Posterior vena cava (tissue), 2 donors: ENCODE measurements at places on chromosomes 6 and 20. TPM values are rescaled to one million over a fixed set of nuclear protein-coding genes. Genes with fewer than 3 reads are reported as not detected.

PCK1 gene
- 0.57 TPM for total RNA-seq

CLPSL2 gene
- total RNA-seq, result not detected

KIAA1755 gene
- 18.6 TPM for total RNA-seq

HLA-DPA1 gene
- total RNA-seq, result 44.4 TPM

APCDD1L gene
- total RNA-seq, result 0.88 TPM

SLC22A2 gene
- total RNA-seq, result 0.37 TPM

CDSN gene
- not detected for total RNA-seq

MOXD1 gene
- total RNA-seq, result 4.2 TPM

OR2B6 gene
- not detected for total RNA-seq

LTA gene
- total RNA-seq, result not detected

ZSWIM1 gene
- total RNA-seq, result 7.0 TPM

DNA sequence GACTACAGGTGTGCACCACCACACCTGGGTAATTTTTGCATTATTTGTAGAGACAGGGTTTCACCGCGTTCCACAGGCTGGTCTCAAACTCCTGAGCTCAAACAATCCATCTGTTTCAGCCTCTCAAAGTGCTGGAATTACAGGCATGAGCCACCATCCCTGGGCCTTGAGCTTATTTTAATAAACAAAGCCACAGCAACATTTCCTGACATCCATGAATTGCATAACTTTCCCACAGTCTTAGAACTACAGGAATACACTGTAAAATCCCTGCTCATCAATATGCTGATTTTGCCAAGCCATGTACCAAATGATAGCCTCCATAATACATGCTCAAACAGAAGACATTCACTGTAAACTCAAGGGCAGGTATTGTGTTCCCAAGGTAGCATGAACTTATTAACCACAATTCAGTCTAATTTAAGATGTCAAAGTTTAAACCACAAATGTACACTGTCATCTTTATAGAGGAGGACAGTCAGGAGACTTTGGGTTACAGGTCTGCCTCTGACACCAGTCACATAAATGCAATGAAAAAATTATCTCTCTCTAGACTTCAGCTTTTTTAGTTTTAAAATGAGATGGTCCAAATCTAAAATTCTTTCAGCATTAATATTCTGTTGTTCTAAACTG is 40.0 kb downstream of the NUDT3 start:
- no peak for DNase-seq

- no peak for DNase-seq
Observed at GRCh38 chr6:33911488-33911887, 107.7 kb upstream of the MLN start.

GRCh38 chr6:76472858-76473257 is 400.4 kb upstream of the IMPG1 start:
- no peak for DNase-seq

DNA sequence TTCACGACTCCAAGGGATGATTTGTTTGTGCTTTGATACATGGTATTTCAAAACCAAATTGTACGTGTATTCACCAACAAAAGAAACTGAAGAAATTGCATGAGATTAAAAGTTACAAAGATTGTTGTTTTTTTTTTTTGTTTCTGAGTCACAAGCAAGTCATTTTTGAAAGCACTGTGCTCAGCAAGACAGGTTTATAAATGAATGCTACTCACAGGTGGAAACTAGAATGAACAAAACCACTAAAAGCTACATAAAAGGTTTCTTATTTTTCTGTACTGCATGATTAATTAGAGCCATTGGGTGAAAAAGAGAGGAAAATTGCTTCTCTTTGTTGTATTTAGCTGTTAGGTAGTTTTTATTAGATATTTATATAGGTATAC is 90.2 kb upstream of the RIPOR2 start:
- DNase-seq, result no peak

DNA sequence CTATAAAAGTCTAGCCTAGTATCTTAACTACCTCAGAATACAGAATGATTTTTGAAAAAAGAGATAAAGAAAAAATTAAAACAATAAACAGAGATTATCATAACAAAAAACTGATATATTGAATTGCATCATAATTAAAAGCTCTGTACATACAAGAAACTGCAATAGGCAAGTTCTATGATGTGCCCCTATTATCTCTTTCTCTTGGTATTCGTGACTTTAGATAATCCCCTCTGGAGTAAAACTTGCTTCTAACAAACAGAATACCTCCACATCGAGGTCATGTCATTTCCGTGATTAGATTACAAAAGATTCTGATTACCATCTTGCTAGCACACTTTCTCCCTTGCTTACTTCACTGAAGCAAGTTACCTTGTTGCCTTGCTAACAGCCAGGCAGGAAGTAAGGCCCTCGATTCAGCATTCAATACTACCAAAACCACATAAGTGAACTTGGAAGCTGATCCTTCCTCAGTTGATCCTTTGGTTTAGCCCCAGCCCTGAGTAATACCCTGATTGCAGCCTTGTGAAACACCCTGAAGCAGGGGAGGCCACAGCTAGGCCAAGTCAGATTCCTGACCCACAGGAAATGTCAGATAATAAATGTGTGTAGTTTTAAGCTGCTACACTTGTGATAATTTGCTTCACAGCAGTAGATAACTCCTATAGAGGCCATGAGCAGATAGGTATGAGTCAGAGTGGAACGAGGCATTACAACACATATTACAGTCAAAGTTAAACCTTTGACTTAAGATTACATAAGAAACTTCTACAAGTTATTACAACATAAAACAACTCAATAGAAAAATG is 53.7 kb upstream of the TMX4 start:
- no peak for DNase-seq

GRCh38 chr6:47631269-47631772 is 67.1 kb upstream of the ADGRF4 start:
- DNase-seq, result no peak

- no peak for DNase-seq
Observed at GRCh38 chr6:99434702-99435530, 9.8 kb upstream of the PNISR start.

GRCh38 chr6:4672772-4673171 is 103.4 kb upstream of the CDYL start:
- DNase-seq, result no peak

- no peak for DNase-seq
Observed at GRCh38 chr6:151388997-151389617, 2.3 kb downstream of the ZBTB2 start.

- no peak for DNase-seq
Observed at GRCh38 chr6:2794171-2794730, 29.1 kb downstream of the WRNIP1 start.

DNA sequence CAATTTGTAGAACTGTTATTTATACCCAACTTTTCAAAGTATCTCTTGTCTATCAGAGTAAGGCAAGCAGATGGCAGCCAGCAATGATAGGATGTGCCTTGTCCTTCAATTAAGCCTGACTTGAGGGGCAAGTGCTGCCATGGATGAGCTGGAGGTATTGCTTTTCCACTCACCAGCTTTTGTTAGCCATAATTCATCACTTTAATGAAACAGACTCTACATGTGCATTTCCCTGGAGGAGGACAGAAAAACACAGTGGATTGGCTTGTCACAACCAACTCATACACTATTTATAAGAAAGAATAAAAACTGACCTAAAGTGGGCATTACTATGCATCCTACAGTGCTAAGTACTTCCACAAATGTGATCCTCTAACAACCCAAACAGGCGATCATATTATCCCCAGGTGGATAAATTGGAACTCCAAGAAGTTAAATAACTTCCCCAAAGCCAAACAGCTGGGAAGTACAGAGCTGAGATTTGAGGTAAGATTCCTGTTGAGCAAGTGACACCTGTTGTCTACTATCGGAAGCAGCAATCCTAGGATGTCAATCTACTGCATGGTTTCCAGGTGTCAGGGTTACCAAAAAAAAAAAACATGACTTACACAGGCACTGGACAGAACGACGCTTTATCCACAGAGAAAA is 73.9 kb upstream of the NRSN1 start:
- DNase-seq, result no peak

DNA sequence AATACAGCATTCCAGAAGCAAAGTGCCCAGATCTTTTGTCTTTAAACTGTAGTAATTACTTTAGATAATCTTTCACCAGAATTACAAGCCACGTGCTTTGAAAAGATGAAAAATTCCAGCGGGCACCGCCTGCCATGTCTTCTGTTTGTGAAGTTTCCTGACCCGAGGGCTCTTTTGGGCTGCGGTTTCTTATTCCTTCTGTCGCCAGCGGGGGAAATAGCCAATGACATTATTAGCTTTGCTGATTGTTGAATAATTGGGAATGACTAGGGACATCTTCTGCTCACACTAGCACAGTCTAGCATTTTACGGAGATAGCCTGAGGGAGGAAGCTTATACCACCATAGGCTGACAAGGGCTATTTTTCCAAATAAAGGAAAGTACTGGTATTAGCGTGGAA is 124.7 kb downstream of the SAMD5 start:
- DNase-seq, result no peak

DNA sequence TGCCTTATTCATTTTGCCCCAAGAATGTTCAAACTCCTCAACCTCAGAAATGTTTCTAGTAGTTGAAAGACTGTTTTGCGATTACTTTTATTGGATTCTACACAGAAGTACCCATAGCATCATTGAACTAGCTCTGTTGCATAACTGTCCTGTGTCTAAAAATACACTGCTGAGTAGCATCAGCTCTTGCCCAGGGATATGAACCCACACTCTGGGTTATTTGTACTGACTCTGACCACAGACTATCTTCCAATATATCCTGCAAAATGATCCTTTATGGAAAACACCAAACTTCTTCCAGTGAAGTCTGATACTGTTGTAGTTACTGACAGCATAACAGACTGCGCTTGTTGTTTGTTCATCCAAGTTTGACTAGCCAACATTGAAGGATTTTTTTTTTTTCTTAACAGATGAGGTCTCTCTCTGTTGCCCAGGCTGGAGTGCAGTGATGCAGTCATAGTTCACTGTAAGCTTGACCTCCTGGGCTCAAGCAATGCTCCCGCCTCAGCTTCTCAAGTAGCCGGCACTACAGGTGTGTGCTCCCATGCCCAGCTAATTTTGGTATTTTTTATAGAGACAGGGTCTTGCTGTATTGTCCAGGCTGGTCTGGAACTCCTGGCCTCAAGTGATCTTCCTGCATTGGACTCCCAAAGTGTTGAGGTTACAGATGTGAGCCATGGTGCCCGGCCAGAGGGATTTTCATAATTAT is 49.9 kb downstream of the TULP4 start:
- no peak for DNase-seq

- DNase-seq, result no peak
Observed at GRCh38 chr6:95576218-95576997, 927 bp upstream of the MANEA start.

- peak; percentile 97 for DNase-seq
Observed at GRCh38 chr20:50460608-50461267, 49.4 kb upstream of the PTPN1 start.

GRCh38 chr20:17345321-17345720 is 118.5 kb downstream of the PCSK2 start:
- DNase-seq, result no peak

GRCh38 chr6:9494864-9495263 is 920.0 kb downstream of the TFAP2A start:
- DNase-seq, result no peak

DNA sequence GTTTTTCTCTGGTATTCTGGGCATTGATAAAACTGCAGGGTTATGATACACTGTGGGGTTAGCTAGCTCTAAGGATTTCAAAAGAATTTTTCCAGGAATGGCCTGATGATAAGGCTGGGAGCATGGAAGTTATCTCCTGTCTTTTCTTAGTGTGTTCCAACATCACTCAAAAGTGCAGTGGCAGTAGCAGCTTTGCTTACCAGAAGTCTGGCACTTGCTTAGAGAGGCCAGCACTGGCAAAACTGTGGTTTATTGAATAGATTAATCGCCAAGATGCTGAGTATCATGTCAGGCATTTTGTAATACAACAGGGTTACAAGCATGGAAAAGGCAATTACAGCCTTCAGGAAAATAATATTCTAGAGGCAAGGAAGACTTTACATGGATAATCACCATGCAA is 719.5 kb upstream of the GJE1 start:
- no peak for DNase-seq

- DNase-seq, result no peak
Observed at GRCh38 chr20:63577317-63577894, 3.4 kb upstream of the HELZ2 start.

- no peak for DNase-seq
Observed at GRCh38 chr6:105760746-105761145, 325.4 kb upstream of the PRDM1 start.

DNA sequence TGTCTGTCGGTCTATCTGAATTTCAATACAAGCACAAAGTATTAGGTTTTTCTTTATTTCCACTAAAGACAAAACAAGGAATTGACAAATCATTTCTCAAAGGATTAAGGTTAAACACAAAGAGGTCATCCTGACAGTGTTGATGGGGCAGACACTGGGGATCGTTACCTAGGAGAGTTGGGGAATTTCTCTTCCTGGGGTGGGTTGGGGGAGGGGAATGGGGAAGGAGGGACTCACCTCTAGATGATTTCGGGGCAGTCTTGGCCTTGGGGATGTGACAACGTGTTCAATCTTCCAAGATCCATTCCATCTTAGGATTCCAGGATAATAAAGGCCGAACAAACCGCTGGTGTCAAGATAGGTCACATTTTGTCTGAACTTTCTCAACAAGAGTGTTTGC is 35.4 kb upstream of the FOXA2 start:
- DNase-seq, result no peak

- DNase-seq, result no peak
Observed at GRCh38 chr6:161013695-161014094, 22.1 kb downstream of the MAP3K4 start.

DNA sequence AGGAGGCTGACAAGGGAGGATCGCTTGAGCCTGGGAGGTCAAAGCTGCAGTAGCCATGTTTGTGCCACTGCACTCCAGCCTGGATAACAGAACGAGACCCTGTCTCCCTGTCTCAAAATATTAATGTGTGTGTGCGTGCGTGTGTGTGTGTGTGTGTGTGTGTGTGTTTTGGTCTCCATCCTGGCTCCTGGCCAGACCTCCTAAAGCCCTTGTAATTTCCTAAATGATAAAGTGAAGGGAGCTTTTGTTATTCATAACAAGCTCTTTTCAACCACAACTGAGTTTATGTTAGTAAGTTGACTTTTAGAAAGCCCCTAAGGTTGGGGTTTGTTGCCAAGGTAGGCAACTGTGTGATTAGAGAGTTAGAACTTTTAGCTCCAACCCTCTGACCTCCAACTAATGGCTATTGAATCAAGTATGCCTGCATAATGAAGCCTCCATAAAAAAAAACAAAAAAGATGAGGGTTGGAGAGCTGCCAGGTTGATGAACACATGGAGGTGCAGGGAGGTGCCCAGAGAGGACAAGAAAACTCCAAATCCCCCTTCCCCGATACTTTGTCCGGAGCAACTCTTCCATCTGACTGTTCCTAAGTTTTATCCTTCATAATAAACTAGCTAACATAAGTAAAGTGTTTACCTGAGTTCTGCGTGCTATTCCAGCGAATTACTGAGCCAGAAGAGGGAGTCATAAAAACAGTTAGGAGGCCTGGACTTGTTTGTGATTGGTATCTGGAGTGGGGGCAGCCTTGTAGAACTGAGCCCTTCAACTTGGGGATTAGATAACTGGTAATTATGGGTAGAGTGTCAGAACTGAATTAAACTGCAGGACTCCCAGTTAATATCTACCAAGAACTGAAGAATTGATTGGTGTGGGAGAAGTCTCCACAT is 5.3 kb upstream of the AIF1 start:
- no peak for DNase-seq

- DNase-seq, result no peak
Observed at GRCh38 chr6:130394246-130394645, 28.4 kb downstream of the TMEM200A start.

- no peak for DNase-seq
Observed at GRCh38 chr20:46545077-46545826, 5.2 kb downstream of the OCSTAMP start.

- peak; percentile 68 for DNase-seq
Observed at GRCh38 chr6:170243791-170244291, 47.0 kb downstream of the DLL1 start.

GRCh38 chr6:86107985-86108384 is 465.3 kb upstream of the SYNCRIP start:
- no peak for DNase-seq
